ENCODE measurements at places on chromosomes 3 and 15. TPM values are rescaled to one million over a fixed set of nuclear protein-coding genes. Genes with fewer than 3 reads are reported as not detected.

The ZSCAN29 gene
- polyA plus RNA-seq, result 6.8 TPM

The FEZF2 gene
- polyA plus RNA-seq, result not detected

The CCDC54 gene
- not detected for polyA plus RNA-seq

The KBTBD13 gene
- not detected for polyA plus RNA-seq

The C3orf52 gene
- 6.4 TPM for polyA plus RNA-seq

The XCR1 gene
- polyA plus RNA-seq, result not detected

The FBXL2 gene
- polyA plus RNA-seq, result 14.4 TPM

All from IMR-90 (cell line).